ENCODE measurements at places on chromosomes 13 and 19. TPM values are rescaled to one million over a fixed set of nuclear protein-coding genes. Genes with fewer than 3 reads are reported as not detected.

Gene UQCRFS1
- total RNA-seq, result 78.1 TPM

Gene WDR83
- total RNA-seq, result 6.6 TPM

Gene TNNI3
- total RNA-seq, result not detected

Gene ARL11
- total RNA-seq, result 1.7 TPM

Gene CPB2
- total RNA-seq, result not detected

Gene PEG3
- total RNA-seq, result 2.6 TPM

Gene ZSCAN4
- total RNA-seq, result not detected

GRCh38 chr13:31862828-31863227 is 123.5 kb downstream of the RXFP2 start:
- DNase-seq, result no peak

GRCh38 chr19:43672061-43672679 is 2.2 kb upstream of the PLAUR start:
- DNase-seq, result no peak

GRCh38 chr13:102779436-102780159 is 6.0 kb upstream of the TEX30 start:
- DNase-seq, result no peak

GRCh38 chr19:35231956-35232645 is 3.6 kb upstream of the FAM187B start:
- no peak for DNase-seq

GRCh38 chr13:47420568-47420967 is 523.7 kb upstream of the HTR2A start:
- no peak for DNase-seq

GRCh38 chr13:82248762-82249161 is 1633.5 kb downstream of the SLITRK1 start:
- DNase-seq, result no peak

DNA sequence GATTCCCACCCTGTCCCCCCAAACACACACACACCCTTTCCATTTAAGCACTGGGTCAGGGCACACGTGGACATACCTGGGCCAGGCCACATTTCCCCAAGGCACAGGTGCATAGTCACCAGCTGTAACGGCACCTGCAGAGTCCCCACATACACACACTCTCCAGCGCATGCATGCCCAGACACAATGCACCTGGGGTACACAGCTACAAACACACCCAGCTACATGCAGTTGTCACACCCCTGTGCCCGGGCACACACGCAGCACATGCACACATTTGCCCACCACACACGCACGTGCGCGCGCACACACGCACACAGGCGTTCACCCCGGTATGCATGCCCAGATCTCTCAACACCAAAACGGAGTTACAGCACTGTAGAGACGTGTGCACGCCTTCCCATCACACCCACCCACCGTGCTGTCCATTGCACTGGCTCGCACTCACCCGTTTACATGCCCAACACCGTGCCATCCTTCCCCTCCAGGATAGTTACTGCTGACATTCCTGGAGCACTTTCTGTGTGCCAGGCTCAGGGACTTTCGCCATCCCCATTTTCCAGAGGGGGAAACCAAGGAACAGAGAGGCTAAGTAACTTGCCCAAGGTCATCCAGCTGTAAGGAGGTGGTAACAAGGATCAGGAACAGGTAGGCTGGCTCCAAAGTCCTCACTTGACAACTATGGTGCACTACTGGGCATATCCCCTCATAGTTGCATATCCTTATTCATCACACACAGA is 749 bp upstream of the SHANK1 start:
- no peak for DNase-seq

DNA sequence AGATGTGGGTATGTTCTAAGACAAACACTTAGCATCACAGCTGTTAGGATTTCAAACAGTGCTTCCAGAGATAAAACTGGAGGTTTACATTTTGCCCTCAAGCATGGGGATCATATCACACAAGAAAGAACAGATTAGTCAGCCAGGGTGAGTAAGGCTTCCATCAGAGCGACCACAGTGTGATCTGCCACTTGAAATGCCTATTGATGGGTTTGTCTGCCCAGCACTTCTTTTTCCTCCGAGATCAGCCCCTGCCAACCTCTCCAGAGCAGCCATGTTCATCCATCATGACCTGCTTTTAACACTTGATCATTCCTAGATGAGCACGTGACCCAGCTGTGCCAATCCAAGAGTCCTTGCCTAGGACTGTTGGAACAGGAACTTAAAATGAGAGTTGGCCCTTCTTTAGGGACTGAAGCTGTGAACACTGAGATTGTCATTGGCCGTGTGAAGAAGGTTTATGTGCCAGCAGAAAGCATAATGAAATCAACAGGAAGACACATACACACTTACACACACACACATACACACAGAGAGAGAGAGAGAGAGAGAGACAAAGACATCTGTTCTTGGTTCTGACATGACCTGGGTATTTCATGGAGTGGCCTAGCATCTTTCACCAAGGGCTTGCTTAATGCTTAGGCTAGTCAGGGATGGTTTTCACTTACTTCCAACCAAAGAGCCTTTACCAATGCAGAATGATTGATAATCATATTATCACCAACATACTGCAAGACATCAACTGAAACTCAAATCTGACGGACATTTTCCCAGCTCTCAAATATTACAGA is 5.2 kb upstream of the CEBPG start:
- no peak for DNase-seq

GRCh38 chr19:547117-547516 is 3.3 kb downstream of the GZMM start:
- DNase-seq, result no peak

DNA sequence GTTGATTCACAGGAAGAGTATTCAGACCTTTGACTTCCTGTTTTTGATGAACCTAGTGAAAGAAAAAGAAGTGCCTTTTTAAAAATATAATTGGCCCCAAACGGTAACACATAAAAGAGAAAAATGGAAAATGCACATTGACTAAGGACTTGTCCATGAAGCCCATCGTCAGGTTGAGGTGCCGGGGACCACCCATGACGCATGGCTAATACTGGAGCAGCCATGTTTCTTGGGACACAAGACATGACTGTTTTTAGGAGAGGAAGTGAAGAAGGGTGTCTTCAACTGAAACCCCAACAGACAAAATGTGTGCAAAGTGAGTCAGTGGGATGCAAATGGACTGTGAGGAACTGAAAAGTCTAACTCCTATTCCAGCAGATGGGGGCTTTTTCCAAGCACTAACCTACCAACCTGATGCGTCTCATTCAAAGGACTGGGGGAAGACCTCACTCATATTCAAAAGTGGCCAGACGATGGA is 459.4 kb downstream of the FOXO1 start:
- DNase-seq, result no peak

GRCh38 chr19:33532859-33533460 is 11.4 kb upstream of the PEPD start:
- no peak for DNase-seq

DNA sequence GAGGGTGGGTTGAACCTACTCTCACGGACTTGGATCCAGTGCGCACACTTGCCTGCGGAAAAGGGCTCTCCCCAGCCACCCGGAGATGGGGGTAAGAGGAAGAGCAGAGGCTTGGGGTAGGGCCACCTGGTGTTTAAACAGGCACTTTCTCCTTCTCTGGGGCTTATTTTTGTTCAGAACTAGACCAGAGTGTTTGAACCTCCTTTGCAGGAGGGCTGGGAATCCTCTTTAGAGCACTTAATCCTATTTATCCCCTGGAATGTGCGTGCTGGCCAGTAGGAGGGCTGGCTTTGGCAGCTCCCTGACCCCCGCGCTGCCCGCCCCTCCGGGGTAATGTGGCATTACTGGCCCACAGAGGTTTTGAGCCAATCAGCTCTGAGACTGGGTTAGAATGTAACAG is 2.0 kb downstream of the RGS9BP start:
- no peak for DNase-seq

- peak; percentile 77 for DNase-seq
Observed at GRCh38 chr19:8580710-8581281, 3.6 kb upstream of the MYO1F start.

DNA sequence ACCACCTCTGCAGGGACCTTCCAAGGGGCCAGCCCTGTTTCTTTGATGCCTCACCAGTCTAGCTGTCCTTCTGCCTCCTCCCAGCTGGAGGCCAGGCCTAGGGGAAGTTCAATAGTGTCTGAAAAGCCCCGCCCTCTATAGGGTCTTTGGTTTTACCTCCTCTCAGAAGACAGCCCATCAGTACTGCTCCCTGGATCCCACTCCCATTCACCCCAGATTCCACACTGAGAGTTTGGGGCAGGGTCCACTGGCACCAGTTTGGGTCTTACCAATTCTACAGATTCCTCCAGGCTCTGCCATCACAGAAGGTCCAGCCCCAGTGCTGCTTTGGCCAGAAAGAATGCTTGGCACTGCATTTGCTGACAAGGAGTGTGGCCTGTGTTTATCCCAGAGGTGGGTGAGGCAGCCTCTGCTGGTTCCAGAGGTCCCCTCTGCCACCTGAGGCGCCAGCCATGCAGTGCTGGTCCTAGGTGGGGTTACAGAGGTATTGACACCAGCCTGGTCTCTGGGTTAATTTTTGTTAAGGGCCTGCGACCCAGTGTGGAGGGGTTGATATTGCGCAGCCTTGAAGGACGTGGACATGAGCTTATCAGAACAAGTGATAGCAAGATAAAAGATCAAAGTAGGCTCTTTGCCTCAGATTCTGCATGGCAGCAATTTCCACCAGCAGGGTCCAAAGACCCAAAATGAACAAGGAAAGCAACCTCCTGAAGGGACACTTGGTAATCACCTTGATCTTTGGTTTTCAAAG is 41.4 kb upstream of the IGSF23 start:
- no peak for DNase-seq

DNA sequence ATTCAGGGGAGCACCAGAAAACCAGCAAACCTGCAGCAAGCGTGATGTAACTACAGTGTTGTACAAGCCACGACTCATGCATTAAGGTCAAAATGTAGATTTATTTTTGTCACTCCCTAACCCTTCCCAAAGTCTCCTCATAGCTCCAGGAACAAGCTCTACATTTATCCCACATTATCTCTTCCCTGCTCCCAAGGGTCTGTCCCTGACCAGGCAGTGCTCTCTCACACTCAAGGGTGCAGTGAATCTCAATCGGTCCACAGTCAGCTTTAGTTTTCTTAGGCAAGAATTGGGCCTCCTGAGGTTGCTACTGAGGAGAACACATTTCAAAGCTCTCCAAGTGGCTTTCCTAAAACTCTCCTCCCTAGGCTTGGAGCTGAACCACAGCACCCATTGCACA is 219.4 kb downstream of the NHLRC3 start:
- DNase-seq, result no peak

GRCh38 chr13:111429064-111429558 is 108.7 kb downstream of the TEX29 start:
- DNase-seq, result no peak

DNA sequence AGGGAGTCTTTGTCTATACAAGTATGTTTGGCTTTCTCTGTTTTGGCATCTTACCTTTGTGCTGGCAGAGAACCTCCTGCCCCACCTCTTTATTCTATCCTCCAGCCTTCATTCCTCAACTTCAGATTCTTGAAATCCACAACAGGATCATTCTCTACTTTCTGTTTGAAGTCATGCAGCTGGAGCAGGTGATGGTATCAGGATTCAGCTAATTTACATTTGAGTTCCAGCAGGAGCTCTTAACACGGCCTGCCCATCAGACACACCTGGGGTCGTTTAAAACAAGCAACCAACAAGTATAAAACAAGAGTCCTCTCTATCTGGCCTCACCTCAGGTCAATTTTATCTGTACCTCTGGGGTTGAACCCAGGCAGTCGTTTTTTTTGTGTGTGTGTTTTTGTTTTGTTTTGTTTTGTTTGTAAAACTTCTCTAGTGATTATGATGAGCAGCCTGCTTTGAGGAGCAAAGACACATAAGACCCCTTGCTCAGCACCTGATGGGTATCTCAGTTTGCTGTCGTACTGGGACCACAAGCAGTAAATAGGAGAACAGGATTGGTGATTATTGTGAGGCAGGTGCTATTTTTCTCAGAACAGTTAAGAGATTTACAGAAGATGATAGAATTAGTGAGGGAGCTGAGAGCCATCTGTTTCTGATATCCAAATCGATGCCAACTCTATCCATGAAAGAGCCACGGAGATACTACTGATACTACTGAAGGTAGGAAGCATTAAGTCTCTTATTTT is 78.4 kb downstream of the GPC6 start:
- no peak for DNase-seq

DNA sequence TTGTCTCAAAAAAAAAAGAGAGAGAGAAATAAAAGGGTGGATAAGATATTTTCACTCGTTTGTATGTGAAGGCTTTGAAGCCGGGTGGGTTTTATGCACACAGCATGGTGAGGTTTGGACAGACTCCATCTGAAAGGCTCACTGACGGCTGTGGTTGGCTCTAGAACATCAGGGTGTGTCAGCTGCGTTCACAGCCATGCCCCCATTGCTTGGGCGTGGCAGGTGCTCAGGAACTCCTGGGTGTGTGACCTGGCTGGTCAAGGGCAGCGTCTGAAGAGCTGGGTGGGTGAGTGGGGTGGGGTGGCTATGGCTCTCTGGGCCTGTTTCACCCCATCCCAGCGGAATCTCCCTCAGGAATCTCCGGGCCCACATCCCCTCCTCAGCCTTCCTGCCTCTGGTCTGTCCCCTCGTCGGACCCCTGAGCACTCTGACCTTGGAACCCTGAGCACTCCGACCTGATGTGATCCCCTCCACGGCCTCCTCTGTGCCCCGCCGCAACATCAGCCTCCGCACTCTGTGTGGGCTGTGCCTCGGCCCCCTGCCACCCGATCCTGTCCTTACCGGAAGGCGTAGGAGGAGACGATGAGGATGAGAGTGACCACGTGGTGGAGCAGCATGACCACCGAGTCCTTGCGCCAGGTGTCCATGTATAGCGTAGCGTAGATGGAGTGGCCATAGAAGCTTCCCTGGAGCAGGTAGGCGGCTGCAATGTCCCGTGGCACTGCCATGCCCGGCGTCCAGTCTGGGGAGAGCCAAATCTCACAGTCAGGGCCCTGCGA is 12.2 kb downstream of the CERS1 start:
- DNase-seq, result peak; percentile 72

GRCh38 chr13:20911037-20911436 is 8.5 kb upstream of the XPO4 start:
- DNase-seq, result no peak

DNA sequence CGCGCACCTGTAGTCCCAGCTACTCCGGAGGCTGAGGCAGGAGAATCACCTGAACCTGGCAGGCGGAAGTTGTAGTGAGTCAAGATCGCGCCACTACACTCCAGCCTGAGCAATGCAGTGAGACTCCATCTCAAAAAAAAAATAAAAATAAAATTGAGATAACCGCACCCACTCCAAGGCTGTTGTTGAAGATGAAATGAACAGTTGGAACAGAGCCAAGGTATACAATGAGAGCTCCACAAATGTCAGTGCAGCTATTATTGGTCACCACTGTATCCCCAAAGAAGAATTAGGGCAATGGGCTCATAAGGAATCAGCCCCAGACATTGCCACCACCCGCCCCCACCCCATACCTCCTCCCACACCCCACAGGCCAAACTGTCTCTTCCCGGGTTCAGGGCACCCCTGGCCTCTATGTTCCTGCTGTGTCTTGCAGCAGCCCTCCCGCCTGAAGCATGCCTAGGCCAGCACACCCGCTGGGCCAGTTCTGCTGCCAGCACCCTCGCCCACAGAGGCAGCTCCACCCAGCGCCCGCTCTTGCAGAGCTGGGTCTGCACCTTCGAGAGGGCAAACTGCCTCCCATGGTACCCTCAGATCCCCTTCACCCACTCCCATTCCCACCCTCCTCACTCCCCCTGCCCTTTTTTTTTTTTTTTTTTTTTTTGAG is 3.5 kb upstream of the S1PR5 start:
- DNase-seq, result no peak

GRCh38 chr13:48979892-48980291 is 4.2 kb downstream of the FNDC3A start:
- no peak for DNase-seq

GRCh38 chr13:63696055-63696454 is 2280.4 kb upstream of the PCDH20 start:
- no peak for DNase-seq

GRCh38 chr13:33007237-33007636 is 9.0 kb upstream of the KL start:
- DNase-seq, result no peak

- no peak for DNase-seq
Observed at GRCh38 chr19:20313894-20314293, 146.9 kb downstream of the ZNF486 start.
